Fibroblast of mammary gland (primary cell): ENCODE measurements at places on chromosomes 1 and 21.
A peak's percentile ranks its signal among the peaks of the same experiment; 100 is the strongest.

DNA sequence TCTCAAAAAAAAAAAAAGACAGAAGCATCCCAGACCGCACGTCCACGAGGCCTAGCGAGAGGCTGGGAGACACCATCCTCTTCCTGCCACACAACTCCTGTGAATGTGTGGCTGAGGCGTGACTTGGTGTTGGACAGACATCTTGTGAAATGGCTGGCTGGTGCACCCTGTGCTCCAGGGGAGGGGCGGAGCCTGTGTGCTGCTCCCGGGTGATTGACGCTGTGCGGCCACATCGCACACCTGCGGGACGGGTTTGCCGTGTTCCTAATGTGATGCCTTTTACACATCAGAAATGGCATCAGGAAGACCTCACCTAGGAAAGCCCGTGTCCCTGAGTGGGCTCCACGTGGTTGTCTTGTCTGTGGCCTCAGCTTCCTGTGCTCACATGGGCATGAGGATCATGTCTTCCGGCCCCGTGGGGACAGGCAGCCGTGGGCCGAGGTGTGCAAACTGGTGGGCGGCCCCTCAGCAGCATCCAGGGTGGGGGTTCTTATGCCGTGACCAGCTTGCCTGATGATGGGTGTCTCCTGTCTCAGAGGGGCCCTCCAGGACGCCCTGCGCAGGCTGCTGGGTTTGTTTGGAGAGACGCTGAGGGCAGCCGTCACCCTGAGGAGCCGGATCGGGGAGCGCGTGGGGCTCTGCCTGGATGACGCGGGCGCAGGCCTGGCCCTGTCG is 64.4 kb downstream of the PCNT start:
- no peak for DNase-seq

DNA sequence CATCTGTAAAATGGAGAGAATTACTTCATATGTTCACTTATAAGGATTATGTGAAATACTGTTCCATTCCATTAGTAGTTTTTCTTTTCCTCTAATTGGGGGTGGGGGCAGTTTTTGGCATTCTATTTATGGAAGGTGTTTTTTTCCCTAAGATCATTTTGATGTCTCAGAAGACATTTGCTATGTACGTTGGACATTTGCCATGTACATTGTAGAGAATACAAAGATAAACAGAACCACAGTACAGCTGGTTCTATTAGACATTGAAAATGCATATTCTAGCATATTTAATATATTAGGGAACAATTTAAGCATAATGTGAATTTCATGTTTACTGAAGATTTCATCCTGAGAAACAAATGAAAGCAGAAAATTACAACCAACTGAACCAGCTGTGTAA is 98.5 kb downstream of the PTBP2 start:
- no peak for DNase-seq

DNA sequence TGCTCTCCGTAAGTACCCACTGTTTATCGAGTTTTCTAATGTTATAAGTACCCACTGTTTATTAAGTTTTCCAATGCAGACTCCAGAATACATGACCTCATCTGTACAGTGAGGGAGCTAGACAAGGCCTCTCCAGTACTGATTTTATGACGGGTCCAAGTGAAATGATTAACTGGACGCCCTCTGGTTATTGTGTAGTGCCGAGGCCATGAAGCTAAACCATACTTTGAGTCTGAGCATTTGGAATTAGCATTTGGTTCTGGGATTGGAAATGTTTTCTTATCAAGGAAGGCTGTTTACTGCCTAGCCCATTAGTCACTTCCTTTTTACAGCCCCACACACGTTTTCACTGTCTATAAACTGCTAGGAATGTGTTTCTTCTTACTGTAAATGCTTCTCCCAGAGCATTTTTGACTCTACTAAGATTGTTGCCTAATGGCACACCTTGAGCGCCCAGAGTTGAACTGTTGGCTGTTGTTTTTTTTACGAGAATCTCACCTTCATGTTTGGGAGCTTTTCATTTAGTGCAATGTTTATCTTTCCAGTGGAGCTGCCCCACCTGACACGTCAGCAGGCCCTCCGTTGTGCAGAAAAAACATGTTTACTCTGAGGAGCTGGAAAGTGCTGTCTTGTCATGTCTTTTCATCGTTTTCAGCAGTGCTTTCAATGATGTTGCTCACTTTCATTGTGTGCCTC is 26.9 kb downstream of the SPATA46 start:
- DNase-seq = peak; percentile 41

- DNase-seq = peak; percentile 54
Observed at GRCh38 chr1:59089036-59089798, 207.7 kb upstream of the FGGY start.

- DNase-seq = no peak
Observed at GRCh38 chr1:28039341-28039740, 49.1 kb downstream of the EYA3 start.

DNA sequence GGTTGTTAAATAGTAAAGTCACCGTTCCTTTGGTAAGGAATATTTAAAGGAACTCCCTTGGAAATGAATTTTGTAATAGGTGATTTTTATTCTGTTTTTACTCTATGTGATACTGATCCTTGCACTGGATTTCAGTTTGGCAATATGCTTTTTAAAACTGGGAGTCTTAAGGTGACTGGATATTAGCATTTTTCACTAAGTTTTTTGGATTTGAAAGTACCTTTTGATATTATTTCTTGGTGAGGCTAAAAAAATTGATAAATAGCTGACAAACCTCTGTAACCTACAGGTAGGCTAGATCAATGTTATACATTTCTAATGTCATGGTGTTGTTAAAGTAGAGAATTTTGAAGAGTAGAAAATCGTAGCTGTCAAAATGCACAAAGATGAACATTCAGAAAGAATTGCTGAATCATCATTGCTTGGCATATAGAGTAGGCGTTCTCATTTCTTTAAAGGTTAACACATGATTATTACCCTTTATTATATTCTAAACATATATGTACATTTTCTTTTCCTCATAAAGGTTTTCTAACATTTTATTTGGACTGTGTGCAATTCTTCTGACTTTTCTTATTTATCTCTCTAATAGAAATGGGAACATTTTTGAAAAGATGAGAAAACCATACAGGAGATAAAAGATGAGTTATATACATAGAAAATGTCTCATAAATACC is 1.5 kb upstream of the DNAJB4 start:
- DNase-seq = no peak

DNA sequence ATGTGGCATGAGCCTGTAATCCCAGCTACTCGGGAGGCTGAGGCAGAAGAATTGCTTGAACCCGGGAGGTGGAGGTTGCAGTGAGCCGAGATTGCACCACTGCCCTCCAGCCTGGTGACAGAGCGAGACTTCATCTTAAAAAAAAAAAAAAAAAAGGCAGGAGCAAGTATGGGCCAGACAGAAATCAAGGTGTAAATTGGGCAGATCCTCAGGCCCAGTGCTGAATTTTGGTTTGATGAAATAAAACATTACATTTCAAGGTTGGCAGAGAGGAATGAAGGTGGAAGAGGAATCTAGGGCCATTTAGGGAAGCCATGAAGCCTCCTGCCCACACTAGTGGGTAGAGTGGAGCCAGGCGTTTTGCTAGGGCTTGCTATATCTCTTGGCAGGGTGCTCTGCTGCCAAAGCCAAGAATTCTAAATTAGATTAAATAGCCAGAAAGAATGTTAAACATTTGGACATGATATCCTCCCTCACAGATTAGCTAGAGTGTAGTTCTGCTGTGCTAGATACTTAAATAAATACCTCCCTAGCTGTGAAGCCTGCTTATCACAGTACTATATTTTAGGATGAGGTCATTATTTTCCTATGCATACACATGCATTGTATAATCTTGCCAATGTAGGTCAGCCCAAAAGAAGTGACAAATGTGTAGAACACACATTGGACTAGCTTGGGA is 16.6 kb upstream of the LGALS8 start:
- no peak for DNase-seq

GRCh38 chr1:79524126-79524525 is 517.6 kb upstream of the ADGRL4 start:
- no peak for DNase-seq

DNA sequence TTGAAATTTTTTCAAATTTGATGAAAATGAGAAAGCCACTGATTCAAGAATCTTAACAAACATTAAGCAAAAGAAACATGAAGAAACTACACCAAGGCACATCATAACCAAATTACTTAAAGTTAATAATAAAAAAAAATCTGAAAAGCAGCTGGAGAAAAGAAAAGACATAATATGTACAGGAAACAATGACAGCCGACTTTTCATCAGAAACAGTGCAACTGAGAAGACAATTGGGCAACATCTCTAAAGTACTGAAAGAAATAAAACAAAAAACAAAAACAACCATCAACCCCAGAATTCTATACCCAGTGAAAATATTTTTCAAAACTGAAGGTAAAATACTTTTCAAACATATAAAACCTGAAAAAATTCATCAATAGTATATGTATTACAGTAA is 73.8 kb upstream of the DMRTA2 start:
- DNase-seq = peak; percentile 2

DNA sequence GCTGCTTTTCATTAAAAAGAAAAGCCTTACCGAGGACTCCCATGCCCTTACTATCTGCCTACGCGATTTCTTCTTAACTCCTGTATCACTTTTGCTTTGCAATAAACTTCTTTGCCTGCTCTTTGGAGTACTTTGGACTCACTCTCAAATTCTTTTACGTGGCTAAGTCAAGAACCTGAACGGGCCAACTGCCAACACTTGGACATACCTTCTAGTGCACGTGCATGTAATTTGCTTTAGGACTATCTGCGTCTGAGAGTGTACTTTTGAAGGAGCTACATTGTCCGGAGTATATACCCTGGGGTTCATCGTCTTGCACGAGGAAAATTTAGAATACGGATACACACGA is 3.6 kb upstream of the OTUD3 start:
- DNase-seq = no peak

- no peak for DNase-seq
Observed at GRCh38 chr1:192497214-192497794, 78.3 kb upstream of the RGS1 start.

GRCh38 chr1:211589782-211590721 is 11.1 kb upstream of the SLC30A1 start:
- DNase-seq = peak; percentile 86

DNA sequence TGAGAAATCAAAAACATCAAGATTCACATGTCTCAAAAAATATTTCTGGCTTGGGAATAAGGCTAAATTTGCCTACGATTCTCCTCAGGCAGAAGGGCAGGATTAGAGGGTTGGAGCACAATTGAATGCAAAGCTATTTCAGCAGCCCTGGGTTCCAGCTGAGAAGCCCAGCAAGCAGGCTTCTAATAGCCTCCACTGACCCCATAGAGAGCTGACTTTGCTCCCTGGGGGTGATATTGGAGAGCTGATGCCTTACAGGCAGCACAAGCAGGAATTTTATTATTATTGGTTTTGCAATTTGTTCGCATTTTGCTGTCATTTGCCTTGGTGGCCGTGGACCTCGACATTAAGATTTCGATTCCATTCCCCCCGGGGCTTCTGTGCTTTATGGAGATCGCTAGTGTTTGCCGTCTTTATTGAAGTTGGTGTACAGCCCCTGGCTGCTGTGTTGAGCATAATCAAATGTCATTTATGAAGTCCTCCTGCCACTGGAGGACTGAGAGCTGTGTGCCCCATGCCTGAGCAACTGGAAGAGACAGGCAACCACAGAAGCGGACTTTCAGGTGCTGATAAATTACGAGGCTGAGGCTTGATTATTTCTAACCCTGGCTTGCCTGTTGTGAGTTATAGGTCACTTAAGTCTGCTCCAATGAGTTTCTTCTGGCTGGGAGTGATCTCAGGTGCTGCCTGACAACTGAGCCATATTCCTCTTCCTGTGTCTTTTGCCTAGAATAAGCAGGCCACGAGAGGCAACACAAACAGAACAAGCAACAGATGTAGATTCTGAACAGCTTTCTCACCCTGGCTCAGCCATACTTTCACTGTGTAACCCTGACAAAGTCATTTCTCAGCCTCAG is 518.4 kb upstream of the CAMK1G start:
- no peak for DNase-seq

- DNase-seq = no peak
Observed at GRCh38 chr1:2539312-2539907, 9.3 kb upstream of the HES5 start.

DNA sequence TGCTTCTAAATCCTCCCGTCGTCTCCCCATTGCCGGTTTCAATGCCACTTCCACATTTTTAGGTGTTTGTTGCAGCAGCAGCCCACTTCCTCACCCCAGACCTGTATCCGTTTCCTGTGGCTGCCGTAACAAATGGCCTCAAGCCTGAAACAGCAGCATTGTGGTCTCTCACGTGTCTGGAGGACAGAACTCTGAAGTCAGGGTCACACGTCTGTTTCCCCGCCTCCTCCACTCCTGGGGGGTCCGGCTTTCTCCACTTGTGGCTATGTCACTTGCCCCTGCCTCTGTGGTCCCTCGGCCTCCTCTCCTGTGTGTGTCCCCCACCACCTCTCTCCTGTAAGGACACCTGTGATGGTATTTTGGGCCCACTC is 21.8 kb downstream of the TRPM2 start:
- DNase-seq = no peak

- DNase-seq = no peak
Observed at GRCh38 chr1:8702472-8702849, 115.0 kb downstream of the RERE start.

- DNase-seq = no peak
Observed at GRCh38 chr1:110280804-110281203, 58.4 kb upstream of the RBM15 start.

- peak; percentile 59 for DNase-seq
Observed at GRCh38 chr1:23102289-23102688, 66.4 kb downstream of the LUZP1 start.

DNA sequence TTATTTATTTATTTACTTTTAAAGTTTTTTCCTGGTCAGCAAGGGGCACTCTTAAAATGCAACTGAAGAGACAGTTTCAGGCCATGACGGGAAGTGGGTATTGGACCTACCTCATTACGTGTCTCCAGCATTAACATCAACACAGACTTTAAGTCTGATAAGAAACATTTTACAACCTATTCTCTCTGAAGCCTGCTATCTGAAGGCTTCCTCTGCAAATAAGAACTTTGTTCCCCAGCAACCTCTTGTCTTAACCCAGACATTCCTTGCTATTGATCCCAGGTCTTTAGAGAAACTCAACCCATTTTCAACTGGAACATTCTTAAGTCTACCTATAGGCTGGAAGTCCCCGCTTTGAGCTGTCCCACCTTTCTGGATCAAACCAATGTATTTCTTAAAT is 258.3 kb upstream of the TMPRSS15 start:
- no peak for DNase-seq

DNA sequence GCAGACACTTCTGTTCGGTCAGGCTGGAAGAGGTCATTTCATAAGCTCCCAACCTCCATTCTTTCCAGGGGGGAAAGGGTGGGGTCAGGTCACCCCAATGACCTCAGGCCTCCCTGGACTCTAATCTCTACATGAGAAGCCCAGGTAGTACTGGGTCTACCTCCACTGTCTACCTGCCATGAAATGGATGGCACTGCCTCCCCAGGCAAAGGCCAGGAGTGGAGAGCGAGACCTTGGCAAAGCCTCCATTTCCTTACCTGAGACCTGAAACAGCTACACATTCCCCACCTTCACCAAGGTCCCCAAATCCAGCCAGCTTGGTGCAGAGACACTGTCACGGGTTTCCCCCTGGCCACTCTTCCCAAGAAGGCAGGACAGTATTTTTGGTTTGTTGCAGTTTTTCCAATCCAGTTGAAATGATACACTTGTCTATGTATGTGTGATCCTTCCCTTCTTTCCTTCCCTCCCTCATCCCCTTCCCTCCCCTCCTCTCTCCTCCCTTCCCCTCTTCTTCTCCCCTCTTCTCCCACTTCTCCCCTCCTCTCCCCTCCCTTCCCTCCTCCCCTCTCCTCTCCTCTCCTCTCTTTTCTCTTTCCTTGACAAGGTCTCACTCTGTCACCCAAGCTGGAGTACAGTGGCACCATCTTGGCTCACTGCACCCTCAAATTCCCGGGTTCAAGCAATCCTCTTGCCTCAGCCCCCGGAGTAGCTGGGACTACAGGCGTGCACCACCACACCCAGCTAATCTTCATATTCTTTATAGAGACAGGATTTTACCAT is 16.1 kb downstream of the BTG2 start:
- no peak for DNase-seq
